Endodermal cell (in vitro differentiated cells): ENCODE measurements at places on chromosomes 4 and X. TPM values are rescaled to one million over a fixed set of nuclear protein-coding genes. Genes with fewer than 3 reads are reported as not detected.

GRCh38 chr4:76208005-76208765 is 5.4 kb downstream of the SCARB2 start:
- peaks cover 6% of the 10 kb centered on the region for H3K4me1 ChIP-seq
- no peaks in the 10 kb centered on the region for H3K36me3 ChIP-seq
- H3K27me3 ChIP-seq: no peaks in the 10 kb centered on the region
- no peak overlapping the region for H3K4me3 ChIP-seq
- DNase-seq: no peak

- H3K4me3 ChIP-seq: no peak overlapping the region
- no peaks in the 10 kb centered on the region for H3K27me3 ChIP-seq
- DNase-seq: peak; percentile 61
- H3K4me1 ChIP-seq: peaks cover 14% of the 10 kb centered on the region
- peaks cover 35% of the 10 kb centered on the region for H3K36me3 ChIP-seq
- H3K27ac ChIP-seq: peak overlapping the region; percentile 85
Measured at GRCh38 chrX:2710041-2710840, 19.1 kb downstream of the CD99 start.

The INTS6L gene
- 7.0 to 8.9 TPM (median 7.3 TPM) in 3 replicates for total RNA-seq

DNA sequence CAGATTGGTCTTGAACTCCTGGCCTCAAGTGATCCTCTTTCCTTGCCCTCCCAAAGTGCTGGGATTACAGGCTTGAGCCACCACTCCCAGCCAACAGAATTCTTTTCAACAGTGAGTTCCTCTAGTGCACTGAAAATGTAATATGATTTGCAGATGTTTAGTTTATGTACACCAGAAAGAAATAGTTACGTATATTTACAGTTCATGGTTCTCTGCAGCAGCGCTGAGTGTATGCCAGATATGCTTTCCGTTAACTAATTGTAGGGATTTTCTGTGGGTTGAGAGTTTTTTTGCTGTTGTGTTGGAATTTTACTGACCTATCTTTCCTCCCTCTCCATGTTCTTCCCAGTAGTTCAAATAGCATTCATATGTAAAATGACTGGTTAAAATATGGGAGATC is 44.0 kb downstream of the GAB1 start:
- H3K36me3 ChIP-seq: no peaks in the 10 kb centered on the region
- no peaks in the 10 kb centered on the region for H3K27me3 ChIP-seq
- H3K4me3 ChIP-seq: no peak overlapping the region

The CTAG1A gene
- total RNA-seq: not detected in 3 replicates

- H3K4me1 ChIP-seq: peaks cover 3% of the 10 kb centered on the region
- no peak overlapping the region for H3K4me3 ChIP-seq
- H3K27me3 ChIP-seq: no peaks in the 10 kb centered on the region
- DNase-seq: no peak
Measured at GRCh38 chr4:130073145-130073790, 977.3 kb downstream of the C4orf33 start.

- no peaks in the 10 kb centered on the region for H3K27me3 ChIP-seq
- DNase-seq: no peak
- no peak overlapping the region for H3K27ac ChIP-seq
- no peaks in the 10 kb centered on the region for H3K4me1 ChIP-seq
- H3K4me3 ChIP-seq: no peak overlapping the region
Measured at GRCh38 chr4:71262161-71262560, 76.7 kb upstream of the SLC4A4 start.

GRCh38 chr4:175325230-175325629 is 407.1 kb downstream of the ADAM29 start:
- DNase-seq: no peak
- H3K36me3 ChIP-seq: no peaks in the 10 kb centered on the region
- no peak overlapping the region for H3K4me3 ChIP-seq
- H3K27me3 ChIP-seq: no peaks in the 10 kb centered on the region
- H3K4me1 ChIP-seq: no peaks in the 10 kb centered on the region

DNA sequence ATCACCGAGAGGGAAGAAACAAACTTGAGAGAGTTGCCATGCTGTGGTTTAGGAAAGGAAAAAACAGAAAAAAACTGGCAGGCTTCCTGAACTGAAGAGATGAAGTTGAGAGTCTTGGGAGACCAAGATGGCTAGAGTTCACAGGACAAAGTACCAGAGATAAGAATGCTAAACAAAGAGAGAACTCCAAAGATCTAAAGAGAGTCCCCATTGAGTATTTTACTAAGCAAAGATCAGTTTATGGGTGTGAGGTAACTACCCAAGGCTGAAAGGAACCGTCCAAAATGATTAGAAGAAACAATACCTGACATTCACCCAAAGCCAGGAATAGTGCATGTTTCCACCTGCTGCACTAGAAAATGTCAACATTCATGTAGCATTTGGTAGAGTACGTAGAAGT is 21.8 kb upstream of the COX7B2 start:
- no peaks in the 10 kb centered on the region for H3K4me1 ChIP-seq
- no peak overlapping the region for H3K4me3 ChIP-seq
- no peak overlapping the region for H3K27ac ChIP-seq
- no peak for DNase-seq
- H3K27me3 ChIP-seq: no peaks in the 10 kb centered on the region

The FRMPD4 gene
- total RNA-seq: 0.05 to 0.09 TPM in 2 of 3 replicates, not detected in the other
